ENCODE measurements at places on chromosomes 1 and 21.

GRCh38 chr21:34115160-34115559 lies 41.8 kb downstream of the MRPS6 start:
- H3K36me3 ChIP-seq, result no peaks in the 10 kb centered on the region
- H3K4me3 ChIP-seq, result no peak overlapping the region
- no peaks in the 10 kb centered on the region for H3K27me3 ChIP-seq

GRCh38 chr1:24828887-24829192 lies 83.6 kb downstream of the CLIC4 start:
- no peaks in the 10 kb centered on the region for H3K4me1 ChIP-seq
- H3K4me3 ChIP-seq, result no peak overlapping the region
- no peaks in the 10 kb centered on the region for H3K27me3 ChIP-seq
- no peaks in the 10 kb centered on the region for H3K36me3 ChIP-seq
- H3K27ac ChIP-seq, result no peak overlapping the region
- DNase-seq, result no peak

- no peaks in the 10 kb centered on the region for H3K36me3 ChIP-seq
- no peak overlapping the region for H3K4me3 ChIP-seq
- no peaks in the 10 kb centered on the region for H3K27me3 ChIP-seq
- H3K27ac ChIP-seq, result no peak overlapping the region
- no peak for DNase-seq
Observed at GRCh38 chr1:212205843-212206242, 79.4 kb upstream of the PPP2R5A start.

DNA sequence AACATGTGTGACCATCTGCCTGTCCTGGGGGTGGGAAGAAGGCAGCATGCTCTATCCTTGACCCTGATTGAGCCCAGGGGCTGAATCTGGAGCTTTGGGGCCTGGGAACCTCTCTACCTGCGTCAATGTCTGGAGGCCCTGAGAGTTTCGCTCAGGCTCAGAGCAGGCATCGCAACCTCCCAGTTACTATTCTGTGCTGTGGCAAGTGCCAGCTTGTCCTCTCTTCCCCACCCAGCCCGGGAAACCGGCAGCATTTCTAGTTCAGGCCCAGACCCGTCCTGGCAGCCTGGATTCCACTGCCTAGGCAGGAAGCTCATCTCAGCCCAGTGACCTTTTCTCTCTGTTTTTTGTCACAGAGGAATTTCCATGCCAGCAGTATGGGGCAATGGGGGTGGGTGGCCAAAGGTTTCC lies 10.0 kb upstream of the IRF6 start:
- H3K27ac ChIP-seq, result peak overlapping the region; percentile 73
- H3K27me3 ChIP-seq, result peaks cover 7% of the 10 kb centered on the region
- DNase-seq, result no peak
- no peaks in the 10 kb centered on the region for H3K36me3 ChIP-seq
- H3K4me1 ChIP-seq, result peaks cover 16% of the 10 kb centered on the region
- H3K4me3 ChIP-seq, result no peak overlapping the region
